Stimulated activated CD4-positive, alpha-beta T cell treated with anti-CD3 and anti-CD28 coated beads, TNF-alpha, amount 100 ng/mL, for 4 hours (primary cell): ENCODE measurements at places on chromosomes 7 and 10.

DNA sequence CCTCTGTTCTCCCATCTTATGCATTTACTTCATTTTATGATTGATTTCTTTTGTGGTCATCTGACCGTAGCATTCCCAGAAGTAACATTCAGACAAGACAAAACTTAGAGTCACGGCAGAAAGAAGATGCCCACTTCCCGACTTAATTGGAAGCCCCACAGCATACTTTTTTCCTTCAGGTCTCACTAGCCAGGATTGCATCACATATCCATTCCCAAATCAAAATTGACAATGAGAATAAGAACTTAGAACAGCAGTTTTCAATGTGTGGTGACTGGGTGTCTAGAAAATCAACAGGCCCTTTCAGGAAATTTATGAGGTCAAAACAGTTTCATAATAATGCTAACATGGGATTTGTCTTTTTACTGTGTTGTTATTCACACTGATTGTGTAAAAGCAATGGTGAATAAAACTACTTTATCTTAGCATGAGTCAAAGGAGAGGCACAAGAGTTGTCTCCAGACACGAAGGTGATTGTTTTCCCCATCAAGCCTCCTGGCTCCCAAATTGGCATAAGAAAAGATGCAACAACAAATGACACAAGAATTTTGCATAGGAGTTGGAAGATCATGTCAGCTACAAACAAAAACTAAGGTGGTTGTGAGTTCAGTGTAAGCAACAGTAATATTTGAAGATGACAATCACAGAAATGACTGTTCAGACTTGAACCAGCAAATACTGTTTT is 493.9 kb downstream of the HTR7 start:
- no peak for DNase-seq

GRCh38 chr10:72855790-72856189 is 37.7 kb upstream of the OIT3 start:
- DNase-seq, result no peak

DNA sequence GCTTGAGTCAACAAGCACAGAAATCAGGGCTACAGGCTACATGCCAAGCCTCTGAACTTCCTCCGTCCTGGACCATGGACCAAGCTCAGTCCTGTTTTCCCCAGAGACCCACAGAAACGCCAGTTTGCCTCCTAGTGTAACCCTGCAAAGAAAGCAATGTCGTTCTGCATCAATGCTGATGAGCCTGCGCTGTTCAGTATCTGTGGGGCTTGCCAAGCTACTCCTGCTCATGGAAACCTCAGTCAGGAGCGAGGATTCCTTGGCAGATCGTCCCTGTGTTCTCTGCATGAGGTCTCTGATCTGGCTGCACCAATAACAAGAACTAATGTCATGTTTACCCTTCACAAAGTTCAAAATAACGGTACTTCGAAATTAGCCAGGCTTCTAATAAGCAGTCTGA is 495.5 kb upstream of the C7orf33 start:
- no peak for DNase-seq

DNA sequence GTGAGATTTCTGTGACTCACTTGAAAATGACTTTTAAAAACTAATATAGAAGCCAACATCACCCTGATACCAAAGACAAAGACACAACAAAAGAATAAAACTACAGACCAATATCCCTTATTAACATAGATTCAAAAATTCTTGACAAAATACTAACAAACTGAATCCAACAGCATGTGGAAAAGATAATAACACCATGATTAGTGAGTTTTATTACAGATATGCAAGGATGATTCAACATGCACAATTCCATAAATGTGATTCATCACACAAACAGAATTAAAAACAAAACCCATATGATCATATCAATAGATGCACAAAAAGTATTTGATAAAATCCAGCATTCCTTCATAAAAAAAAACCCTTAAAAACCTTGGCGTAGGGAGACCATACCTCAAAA is 6.5 kb downstream of the MGAM start:
- DNase-seq, result no peak

GRCh38 chr7:151143261-151144015 is 24.1 kb downstream of the GBX1 start:
- no peak for DNase-seq
